ENCODE measurements at places on chromosomes 13 and 19.

DNA sequence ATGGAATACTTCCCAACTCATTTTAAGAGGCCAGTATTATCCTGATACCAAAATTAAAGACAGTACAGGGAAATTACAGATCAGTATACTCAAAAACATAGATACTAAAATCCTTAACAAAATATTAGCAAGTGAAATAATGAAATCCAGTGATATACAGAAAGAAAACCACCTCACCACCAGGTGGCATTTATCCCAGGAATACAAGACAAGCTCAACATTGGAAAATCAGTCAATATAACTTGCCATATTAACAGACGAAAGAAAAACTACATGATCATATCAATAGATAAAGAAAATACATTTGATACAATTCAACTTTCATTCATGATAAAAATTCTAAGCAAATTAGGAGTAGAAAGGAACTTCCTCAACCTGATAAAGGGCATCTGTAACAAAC lies 6.7 kb upstream of the GNA15 start:
- DNase-seq, result no peak

GRCh38 chr13:30124131-30124768 lies 183.1 kb downstream of the KATNAL1 start:
- DNase-seq, result no peak

GRCh38 chr19:7545904-7546303 lies 10.4 kb downstream of the PNPLA6 start:
- DNase-seq, result no peak

DNA sequence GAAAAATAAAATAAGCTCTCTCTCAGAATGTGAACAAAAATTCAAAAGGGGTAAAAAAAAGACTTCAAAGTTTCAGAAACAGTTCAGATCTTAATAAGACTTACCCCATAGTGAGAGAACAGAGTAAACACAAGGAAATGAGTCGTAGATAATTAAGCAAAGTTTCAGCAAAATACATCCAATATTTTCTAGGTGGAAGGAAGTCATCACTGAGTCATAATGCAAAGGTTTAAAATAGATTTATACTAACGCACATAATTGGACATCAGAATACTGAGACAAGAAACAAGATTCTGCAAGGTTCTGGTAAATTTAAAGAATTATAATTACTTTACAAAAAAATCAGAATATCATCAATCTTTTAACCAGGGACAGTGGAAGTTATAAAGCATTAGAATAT lies 1370.7 kb upstream of the ATXN8OS start:
- no peak for DNase-seq

- no peak for DNase-seq
Measured at GRCh38 chr13:112940236-112940635, 28.8 kb upstream of the MCF2L start.

- DNase-seq, result no peak
Measured at GRCh38 chr13:51858433-51859247, 3.1 kb upstream of the CCDC70 start.

- no peak for DNase-seq
Measured at GRCh38 chr19:17327068-17327653, 7.5 kb downstream of the ANO8 start.

DNA sequence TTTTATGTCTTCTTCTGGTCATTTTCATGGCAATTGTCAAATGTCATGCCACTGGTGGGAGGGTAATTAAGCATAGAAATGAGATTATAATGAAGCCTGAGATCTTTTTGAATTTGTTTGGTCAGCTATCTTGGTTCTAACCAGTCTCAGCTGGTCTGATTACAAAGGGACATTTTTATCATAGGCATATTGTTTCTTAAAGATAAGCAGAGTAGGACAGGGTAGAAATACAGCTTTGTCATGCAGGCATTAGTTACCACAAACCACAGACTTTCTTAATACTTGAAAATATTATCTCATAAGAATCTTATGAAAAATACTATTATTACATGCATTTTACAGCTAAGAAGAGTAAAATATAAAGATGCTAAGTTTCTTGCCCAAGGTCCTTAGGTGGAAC lies 1761.5 kb downstream of the PCDH9 start:
- no peak for DNase-seq

GRCh38 chr19:1468821-1469254 lies 10.2 kb downstream of the C19orf25 start:
- DNase-seq, result no peak

DNA sequence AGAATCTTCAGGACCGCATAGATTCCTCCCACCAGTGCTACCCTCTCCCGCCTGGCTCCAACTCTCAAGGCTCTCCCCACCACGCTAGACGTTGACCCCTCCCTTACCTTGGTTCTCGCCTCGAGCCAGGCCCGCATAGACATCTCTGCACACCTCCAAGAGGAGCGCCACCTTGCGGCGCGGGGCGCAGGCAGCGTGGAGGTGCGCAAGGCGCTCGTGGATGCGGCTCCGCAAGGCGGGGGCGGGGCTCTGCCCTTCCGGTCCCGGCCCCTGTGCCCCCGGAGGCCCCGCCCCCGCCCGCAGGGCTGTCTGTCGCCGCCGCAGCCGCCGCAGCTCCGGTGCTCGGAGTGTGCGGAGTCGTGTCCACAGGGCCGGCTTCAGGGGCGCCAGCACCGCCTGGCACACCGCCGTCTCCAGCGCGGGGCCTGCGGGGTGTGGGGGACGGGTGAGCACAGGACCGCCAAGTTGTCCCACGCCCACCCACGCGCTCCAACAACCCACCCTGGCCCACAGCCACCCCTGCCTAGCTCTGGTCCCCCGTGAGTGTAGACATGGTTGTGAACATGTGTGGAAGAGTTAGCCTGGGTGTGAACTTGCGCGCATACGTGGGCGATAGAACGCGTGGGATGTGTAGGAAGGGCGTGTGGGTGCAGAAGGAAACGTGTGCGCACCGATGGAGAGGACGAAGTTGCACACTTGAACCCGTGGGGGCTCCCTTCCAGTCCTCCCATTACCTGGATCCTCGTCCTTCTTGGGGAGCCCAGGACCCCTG lies 8.1 kb downstream of the RINL start:
- DNase-seq, result peak; percentile 92

- DNase-seq, result no peak
Measured at GRCh38 chr19:15871570-15871969, 26.3 kb downstream of the CYP4F2 start.
